ENCODE measurements at places on chromosomes 4 and X.

- DNase-seq: no peak
These were observed 30.5 kb upstream of the TCEANC start for GRCh38 chrX:13622401-13622964.

DNA sequence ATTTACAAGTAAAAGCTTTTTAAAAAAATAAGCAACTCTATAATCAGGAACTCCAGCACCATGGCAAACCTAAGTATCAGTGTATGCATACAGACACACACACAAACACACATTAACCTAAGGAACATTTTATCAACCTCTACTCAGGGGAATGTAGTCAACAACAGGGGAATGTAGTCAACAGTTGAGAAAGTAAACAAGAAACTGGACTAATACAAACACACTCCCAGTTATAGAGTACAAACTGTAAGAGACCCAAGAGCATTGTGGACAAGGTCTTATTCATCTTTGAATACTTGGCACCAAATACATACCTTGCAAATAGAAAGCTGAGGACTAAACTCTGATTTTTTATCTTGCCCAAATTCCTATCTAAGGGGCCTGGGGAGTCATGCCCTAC, 36.2 kb downstream of the PAPSS1 start:
- DNase-seq: no peak

DNA sequence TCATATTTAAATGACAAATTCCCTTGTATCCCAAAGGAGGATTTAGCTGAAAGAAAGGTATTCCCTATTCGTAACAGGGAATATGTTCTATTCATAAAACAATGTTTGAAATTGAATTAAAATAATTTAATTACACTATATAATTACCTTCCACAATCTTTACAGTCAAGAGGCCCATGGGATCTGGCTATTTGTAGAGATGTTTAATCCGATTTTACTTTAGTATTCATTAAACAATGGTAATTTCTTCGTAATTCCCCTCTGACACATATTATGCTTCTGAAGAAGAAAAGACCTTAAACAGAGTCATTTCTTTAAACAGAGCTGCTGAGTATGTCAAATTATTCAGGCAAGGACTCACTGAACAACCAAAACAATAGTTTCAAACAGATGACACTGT, 98.8 kb downstream of the MAGEC1 start:
- DNase-seq: no peak

GRCh38 chr4:90142081-90142480, 14.9 kb downstream of the CCSER1 start:
- no peak for DNase-seq

DNA sequence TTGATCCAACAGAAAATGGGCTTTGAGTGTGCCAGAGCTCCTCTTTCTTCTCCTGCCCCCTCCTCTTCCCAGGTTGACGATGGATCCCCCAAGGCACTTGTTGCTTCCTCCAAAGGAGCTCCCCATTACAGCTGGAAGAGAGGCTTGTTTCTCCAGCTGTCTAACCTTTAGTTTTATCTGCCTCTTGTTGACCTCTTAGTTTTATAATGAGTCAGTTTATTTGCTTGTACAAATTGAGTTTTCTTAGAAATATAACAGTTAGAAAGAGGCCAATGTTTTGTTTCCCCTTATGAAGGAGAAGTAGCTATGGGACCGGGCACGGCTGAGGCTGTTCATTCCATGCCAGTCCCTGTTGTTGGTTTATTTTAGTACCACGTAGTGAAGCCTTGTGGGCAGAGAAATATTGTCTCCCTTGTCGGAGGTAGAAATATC, 158.2 kb downstream of the SPRY1 start:
- no peak for DNase-seq

- no peak for DNase-seq
These were observed 24.3 kb upstream of the CD38 start for GRCh38 chr4:15753786-15754185.

DNA sequence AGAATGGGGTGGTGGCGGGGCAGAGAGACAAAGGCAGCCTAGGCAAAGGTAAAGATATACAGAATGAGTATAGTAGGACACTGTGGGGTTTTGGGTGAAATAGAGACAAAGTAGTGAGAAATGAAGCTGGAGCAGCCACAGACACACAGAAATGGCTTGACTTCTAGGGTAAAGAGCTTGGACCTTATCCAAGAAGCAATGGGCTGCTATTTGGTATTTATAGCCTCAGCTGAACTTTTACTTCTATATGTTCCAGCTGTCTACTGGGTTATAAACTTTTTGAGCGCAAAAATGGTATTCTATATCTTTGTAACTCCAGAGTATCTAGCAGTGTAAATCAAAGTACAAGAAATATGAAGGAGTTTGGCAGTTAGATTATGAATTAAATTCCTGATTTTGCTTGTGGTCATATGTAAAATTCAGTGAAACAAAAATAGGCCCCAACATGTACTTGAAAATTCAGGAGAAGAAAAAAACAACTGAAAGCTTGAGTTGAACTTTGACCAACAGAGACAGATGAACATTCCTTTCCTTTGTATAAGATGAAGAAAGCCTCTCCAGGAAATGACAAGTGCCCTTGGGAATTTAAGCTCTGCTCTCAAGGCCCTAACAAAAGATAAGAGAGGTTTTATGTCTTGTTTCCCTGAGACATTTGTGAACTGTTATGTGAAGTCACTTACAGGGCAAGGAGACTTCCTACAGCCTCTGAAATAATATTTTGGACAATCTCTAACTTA, 354.1 kb downstream of the CHIC1 start:
- DNase-seq: no peak

GRCh38 chrX:102652031-102652688, 877 bp downstream of the GPRASP1 start:
- no peak for DNase-seq

GRCh38 chrX:13128104-13128503, 83.7 kb upstream of the FAM9C start:
- no peak for DNase-seq
